NCI-H1694 treated with DMSO at 0.1 percent for 48 hours (cell line): ENCODE measurements at places on chromosomes 3 and 15.

GRCh38 chr3:115595611-115596275 lies 27.6 kb upstream of the GAP43 start:
- DNase-seq, result no peak

DNA sequence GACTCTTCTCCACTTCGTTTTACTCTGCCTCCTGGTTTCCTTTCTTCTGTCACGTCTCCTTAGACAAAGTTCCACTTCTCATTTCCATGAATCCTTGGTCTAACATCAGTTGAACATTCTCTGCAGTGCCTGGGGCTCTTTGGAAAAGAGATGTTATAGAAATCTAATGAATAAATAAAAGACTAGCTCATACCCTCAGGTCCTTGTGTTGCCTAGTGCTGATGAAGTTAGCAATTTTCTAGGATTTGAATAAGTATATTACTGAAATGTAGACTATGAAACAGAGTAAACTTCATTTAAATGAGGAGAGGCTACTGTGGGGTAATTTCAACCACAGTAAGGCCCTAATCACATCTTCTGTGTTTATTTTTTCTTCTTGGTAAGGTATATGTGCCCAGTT lies 146.9 kb upstream of the CADPS start:
- DNase-seq, result no peak

DNA sequence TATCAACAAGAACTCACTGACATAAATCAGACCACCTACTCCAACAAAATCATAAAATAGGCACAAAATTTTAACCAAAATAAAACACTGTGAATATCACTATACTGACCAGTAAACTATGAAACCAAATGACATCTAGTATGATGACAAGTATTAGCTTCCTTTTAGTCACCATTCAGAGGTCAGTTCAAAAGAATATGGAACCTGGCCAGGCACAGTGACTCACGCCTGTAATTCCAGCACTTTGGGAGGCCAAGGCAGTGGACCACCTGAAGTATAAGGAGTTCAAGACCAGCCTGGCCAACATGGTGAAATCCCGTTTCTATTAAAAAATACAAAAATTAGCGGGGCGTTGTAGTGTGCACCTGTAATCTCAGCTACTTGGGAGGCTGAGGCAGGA lies 65.8 kb downstream of the SMARCC1 start:
- no peak for DNase-seq

DNA sequence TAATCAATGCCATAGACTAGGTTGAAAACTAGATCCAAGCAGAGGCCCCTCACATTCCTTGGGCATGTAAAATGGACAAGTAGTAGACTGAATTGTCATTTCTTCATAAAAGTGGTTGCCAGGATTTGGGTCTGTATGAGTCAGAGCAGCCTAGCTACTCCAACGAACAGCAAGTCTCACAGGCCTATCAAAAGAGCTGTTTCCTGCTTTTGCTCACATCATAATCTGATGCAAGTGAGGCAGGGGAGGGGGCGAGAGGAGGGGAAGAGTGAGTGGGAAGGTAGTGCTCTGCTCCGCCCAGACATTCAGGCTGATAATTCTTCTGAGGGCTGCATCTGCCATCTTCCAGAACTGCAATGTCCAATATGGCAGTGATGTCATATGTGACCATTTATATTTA lies 228.9 kb upstream of the PRICKLE2 start:
- DNase-seq, result no peak

GRCh38 chr3:182562274-182562673 lies 231.0 kb upstream of the ATP11B start:
- no peak for DNase-seq

DNA sequence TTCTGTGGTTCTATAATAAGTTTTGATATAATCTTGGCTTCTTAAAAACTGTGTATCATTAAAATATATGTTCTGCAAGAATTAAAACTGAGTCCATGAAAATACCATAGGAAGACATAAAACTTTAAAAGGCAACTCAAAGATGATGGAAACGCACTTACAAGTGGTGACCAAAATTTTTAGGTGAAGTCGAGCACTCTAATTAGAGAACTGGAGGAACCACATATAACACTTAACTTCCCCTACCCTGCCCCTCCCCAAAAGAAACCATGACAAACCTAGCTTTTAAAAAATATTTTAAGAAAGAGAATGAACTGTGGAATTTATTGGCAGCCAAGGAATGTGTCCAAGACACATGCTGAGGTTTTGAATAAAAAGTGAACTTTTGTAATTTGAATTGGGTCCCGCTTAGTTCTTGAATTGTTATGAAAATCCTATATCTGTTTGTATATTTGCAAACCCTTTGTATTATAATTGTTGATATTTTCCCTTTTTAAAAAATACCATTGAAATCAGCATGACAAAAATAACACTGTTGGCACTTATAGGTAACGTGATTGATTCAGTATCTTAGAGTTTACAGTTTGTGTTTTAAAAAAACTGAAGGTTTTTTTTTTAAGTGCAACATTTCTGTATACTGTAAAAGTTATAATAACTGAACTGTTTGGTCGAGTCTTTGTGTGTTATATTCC lies 7.7 kb downstream of the NR2F2 start:
- no peak for DNase-seq

GRCh38 chr15:38470816-38471215 lies 16.9 kb downstream of the FAM98B start:
- no peak for DNase-seq

DNA sequence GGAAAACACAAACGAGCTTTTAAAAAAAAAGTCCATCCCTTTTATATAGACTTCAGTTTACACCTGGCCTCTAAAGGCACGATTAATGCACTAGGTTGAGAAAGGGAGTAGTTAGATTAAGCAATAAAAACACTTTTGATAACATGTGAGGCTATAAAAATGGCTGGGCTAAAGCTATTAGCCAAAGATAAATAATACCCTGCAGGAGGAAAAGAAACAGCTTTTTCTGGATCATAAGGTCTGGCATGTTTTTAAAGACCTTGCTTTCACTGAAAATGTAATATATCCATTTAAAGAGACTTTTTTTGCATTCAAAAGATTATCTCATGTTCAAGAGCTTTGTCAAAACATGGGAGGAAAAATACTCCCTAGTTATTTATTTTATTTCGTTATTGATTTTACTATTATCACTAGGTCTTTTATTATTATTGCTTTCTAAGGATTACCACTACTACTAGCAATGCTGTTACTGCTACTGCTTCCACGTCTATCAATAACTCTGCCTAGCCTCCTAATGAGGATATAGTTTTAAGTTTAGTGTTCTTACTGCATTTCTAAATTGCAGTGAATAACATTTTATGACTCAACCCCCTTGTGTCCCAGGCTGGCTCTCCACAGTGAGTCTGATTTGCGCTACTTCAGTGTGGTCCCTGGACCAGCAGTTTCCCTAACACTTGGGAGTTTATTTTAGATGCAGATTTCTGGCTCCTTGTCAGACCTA lies 93.4 kb downstream of the THRB start:
- DNase-seq, result no peak

GRCh38 chr3:18812316-18812715 lies 336.0 kb upstream of the KCNH8 start:
- DNase-seq, result no peak

GRCh38 chr3:183131735-183132134 lies 30.8 kb downstream of the LAMP3 start:
- DNase-seq, result no peak

- no peak for DNase-seq
These were observed 135.6 kb downstream of the TJP1 start for GRCh38 chr15:29686445-29687203.

DNA sequence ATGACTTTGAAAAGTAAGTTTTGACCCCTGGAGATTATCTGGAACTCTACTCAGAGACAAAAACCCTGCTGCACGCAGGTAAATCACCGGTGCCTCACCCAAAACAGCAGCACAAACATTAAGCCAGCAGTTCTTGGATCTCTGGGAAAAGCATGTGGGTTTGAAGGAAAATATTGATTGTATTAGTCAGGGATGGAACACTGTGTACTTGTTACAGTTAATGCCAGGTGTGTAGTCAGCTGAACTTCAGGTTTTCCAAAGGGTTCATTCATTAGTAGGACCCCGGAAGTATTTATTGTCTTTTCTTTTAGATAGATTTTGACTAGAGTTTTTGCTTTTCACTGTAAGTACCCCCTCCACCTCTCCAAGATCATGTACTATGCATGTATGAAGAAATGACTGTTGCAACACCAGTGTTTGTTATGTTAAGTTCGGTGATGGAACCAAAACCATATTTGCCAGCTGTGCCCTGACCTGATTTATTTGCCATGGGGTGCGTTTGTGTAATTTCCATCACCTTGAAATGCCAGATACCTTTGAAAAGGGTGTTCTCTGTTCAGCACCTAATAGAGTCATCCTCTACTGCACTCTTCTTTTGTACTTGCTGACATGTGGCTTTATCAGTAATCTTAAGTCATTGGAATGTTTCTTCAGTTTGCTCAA lies 14.5 kb downstream of the ARHGEF26 start:
- DNase-seq, result no peak

- DNase-seq, result no peak
These were observed 119.9 kb upstream of the FHIT start for GRCh38 chr3:61371123-61371522.

GRCh38 chr3:100880845-100881244 lies 112.4 kb downstream of the ABI3BP start:
- no peak for DNase-seq

- DNase-seq, result peak; percentile 10
These were observed 33.7 kb downstream of the RORA start for GRCh38 chr15:61195116-61196002.

- no peak for DNase-seq
These were observed 6.3 kb upstream of the LCTL start for GRCh38 chr15:66572146-66572545.

DNA sequence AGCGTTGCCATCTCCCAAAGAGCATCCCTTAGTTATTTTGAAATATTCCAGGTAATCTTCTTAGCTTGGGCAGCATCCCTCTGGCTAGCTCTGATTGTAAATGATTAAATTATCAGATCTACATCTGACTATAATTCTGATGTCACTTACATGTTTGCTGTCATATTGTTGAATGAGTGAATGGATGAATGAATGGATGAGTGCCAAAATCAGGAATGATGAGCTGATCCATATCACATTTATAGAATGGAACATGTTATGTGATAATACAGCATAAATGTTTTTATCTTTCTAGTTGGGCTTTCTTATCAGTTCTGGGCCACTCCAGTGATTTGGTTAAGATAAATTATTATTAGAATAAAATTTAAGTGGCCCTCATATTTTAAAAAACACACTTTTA lies 14.0 kb downstream of the FAN1 start:
- no peak for DNase-seq

- DNase-seq, result no peak
These were observed 366.8 kb downstream of the ZIC1 start for GRCh38 chr3:147775816-147776530.

- DNase-seq, result no peak
These were observed 579 bp upstream of the UBE3A start for GRCh38 chr15:25439369-25439836.

- no peak for DNase-seq
These were observed 15.4 kb downstream of the TMEM44 start for GRCh38 chr3:194617827-194618226.

DNA sequence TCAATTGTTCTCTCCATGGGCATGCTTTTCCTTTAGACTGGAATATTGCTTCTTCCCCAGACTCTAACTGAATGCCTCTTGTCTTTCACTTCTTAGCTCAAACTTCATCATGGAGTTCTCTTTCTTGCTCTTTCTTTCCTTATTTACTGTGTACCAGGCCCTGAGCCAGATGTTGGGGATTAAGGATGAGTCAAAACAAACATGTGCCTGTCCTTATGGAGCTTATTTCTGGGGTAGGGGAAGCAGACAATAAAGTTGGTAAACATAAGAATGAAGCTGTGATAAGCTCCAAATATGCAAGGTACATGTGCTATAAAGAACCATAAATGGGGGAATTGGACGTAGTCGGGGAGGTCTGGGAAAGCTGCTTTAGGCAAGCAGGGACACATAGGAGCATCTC lies 145.8 kb downstream of the ALDH1A2 start:
- DNase-seq, result no peak

DNA sequence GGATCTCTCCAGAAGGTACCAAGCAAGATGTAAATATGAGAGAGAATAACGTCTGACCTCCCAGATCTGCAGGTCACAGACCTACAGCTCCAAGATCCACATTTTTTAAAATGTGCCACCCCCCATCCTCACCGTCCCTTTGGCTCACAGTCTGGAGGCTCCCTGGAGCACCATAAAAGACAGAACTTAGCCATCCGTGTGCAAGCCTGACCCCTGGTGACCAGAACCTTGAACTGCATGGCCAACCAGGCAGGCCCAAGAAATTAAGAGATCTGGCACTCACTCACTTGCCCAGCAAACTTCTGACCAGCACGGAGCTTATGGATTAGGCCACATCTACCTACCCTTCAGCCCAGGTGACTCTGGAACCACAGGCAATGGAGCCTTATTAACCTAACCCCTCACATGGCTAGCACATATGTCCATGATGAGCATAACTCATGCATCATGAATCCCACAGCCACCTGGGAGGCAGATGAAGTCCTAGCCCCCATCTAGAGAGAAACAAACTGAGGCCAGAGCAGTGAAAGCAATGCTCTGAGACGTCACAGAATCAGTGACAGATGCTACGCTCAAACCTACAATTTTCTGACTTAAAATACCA lies 275.3 kb downstream of the UACA start:
- DNase-seq, result peak; percentile 5

DNA sequence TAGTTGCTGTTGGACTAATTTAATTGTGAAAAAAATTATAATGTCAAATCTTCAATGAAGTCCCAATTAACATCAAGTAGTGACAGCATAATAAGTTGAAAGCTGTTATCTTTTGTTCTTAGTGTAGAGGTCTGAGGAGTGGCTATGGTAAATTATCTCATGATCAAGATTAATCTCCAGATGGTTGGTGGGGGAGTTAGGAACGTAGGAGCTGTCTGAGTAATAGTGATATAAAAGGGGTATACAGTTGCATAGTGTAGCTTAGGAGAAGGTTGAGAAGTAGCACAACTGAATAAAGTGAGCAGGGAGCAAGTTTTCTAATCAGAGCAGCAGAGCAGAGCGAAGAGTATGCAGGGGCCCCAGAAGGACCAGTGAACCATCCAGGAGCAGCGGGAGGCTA lies 19.5 kb downstream of the TMOD2 start:
- no peak for DNase-seq

DNA sequence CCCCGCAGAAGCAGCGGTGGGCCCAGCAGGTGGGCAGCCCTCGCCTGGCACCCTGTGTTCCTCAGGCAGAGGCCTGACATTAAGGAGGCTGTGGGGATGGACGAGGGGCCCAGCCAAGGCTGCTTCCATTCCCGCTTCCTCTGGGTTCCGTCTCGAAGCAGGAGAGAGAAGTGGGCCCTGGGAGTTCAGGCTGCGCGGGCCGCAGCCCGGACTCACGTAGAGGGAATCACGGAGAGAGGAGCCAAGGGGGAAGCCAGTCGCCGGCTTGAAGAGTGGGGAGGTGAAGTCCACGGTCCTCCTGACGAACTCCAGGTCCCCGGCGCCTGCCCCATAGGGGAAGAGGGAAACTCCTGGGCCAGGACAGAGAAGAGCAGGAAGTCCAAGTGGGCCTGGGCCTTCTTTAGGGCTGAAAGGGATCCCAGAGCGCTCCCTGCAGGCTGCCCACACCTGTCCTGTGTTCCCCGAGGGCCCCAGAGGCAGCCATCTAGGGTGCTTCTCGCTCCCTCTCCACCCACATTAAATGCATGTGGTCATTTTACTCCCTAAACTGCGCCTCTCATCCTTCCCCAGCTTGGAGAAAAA lies 37.7 kb downstream of the MUC4 start:
- DNase-seq, result no peak
